Immature natural killer cell (primary cell): ENCODE measurements at places on chromosomes 16 and 17. TPM values are rescaled to one million over a fixed set of nuclear protein-coding genes. Genes with fewer than 3 reads are reported as not detected.

GRCh38 chr17:66767154-66767933 is 67.6 kb upstream of the CACNG5 start:
- DNase-seq = no peak
- H3K27ac ChIP-seq = no peak overlapping the region
- peaks cover 1% of the 10 kb centered on the region for H3K27me3 ChIP-seq
- H3K4me1 ChIP-seq = no peaks in the 10 kb centered on the region

DNA sequence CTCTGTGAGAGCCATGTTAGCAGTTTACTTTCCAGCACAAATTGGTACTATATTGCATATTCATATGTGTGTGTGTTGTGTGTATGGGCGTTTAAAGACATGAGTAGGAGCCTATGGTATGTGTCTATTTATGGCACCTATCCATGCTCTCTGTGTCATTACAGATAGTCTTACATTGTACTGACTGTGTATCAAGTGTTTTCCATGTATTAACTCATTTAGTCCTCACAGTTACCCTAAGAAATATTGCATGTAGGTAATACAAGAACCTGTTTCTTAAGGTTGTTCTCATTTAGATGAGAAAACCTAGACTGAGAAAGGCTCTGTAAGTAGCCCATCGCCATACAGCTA is 1.6 kb downstream of the ALG1 start:
- H3K4me1 ChIP-seq = peaks cover 29% of the 10 kb centered on the region
- H3K36me3 ChIP-seq = peaks cover 4% of the 10 kb centered on the region
- peak overlapping the region; percentile 90 for H3K4me3 ChIP-seq
- peak overlapping the region; percentile 69 for H3K27ac ChIP-seq
- no peak for DNase-seq

Gene KRTAP4-1
- polyA plus RNA-seq = not detected

Gene LRRC75A
- polyA plus RNA-seq = 0.93 TPM
